ENCODE measurements at places on chromosomes 2 and 18. TPM values are rescaled to one million over a fixed set of nuclear protein-coding genes. Genes with fewer than 3 reads are reported as not detected.

TTN gene
- total RNA-seq = 3.8 TPM

DNA sequence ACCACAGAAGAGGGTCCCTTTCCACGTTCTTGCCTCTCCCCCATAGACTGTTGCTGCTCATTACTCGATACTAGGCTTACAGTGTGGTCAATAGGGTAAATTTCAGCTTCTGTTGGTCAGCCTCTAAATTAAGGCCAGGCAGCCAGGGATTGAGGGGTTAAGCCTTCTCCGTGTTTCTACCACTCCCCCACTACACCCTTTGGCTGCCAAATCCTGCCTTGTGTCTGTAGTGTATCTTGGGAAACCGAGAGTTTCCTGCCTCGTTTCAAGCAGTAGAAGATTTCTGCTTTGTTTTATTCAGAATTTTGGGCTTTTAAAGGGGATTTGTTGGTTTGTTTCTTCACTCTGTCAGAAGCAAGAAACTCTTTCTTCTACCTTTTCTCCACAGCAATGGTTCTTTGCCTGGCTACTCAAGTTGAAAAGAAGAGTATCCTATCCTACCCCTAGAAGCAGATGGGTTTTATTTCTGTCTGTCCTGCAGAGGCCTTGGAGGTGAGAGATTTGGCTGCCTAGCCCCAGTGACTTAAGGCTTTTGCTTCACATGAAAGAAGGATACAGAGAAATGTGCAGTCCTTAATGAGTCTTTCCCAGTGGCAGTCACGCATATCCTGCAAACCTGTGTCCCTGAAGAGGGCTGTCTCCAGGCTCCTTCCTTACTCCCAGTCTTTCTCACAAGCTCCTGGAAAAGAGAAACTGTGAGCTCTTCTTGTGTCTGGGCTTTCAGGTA, 261.5 kb upstream of the TANK start:
- DNase-seq = no peak
- H3K4me3 ChIP-seq = no peak overlapping the region
- peaks cover 5% of the 10 kb centered on the region for H3K4me1 ChIP-seq
- no peaks in the 10 kb centered on the region for H3K36me3 ChIP-seq
- no peaks in the 10 kb centered on the region for H3K27me3 ChIP-seq

GRCh38 chr18:79558933-79559416, 120.6 kb upstream of the CTDP1 start:
- H3K4me3 ChIP-seq = no peak overlapping the region
- no peaks in the 10 kb centered on the region for H3K4me1 ChIP-seq
- H3K36me3 ChIP-seq = no peaks in the 10 kb centered on the region
- no peak for DNase-seq
- H3K27ac ChIP-seq = no peak overlapping the region

DNA sequence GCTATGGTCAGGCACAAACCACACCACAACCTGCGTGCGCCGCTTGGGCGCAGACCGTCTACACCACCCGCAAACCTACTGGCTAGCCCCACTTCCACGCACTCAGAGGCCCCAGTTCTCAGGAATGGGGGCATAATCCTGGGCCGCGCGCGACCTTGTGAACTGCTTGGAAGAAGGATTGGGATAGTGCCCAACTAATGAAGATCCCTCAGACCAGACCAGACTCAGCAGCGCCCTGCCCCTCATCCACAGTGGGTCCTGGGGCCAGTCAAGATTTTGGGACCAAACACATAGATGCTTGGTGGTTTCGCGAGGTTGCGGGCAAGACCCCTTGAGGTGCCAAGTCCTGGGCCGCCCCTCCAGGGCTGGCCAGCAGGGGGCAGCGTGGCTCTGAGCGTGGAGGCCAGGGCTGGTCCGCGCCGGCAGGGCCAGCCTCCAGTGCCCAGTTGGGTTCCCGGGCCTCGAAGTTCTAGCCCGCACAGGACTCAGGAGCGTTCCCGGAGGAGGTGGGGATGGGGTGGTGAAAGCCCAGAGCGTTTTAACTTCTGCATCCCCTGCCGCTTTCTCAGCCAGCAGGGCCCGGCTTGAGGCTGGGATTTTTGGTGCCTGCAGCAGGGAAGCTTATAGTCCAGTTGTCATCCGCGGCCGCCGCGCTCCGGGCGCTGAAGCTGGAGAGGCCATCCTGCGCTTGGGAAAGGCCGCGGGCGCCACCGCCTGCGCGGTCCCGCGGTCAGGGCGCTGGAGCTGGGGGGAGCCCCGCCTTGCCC, 8.3 kb downstream of the OSR1 start:
- peaks cover 13% of the 10 kb centered on the region for H3K4me1 ChIP-seq
- H3K4me3 ChIP-seq = no peak overlapping the region
- no peak overlapping the region for H3K27ac ChIP-seq
- peaks cover 35% of the 10 kb centered on the region for H3K27me3 ChIP-seq
- no peaks in the 10 kb centered on the region for H3K36me3 ChIP-seq

BCL11A gene
- 9.6 TPM for total RNA-seq

DNA sequence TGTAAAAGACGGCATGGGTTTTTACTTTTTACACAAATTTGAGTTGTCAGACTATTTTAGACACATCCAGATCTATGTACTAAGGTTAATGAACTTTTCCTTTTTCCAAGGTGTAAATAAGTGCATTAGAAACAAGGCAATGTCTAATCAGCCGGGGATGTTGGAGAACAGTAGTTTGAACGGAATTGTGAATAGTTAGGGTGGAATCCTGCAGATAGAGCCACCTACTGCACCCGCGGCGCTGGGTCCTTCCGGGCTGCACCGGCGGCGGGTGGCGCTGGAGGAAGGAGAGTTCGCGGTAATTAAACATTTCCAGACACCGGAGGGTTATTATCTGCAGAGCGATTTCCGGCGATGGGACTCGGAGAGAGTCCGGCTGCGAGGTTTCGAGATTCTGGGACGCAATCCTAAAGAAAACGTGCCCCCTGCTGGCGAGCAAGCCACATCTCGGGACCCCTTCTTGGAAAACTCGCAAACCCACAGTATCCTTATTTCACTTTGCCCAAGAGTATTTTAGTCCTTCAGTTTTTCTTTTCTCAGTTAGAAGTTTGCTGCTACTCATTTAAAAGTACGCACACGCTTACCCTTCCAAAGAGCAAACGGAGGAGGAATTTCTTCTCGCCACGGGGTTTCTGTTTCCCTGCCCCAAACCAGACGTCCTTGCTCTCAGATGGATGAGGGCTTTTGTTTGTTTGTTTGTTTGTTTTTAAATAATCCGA, 4.5 kb upstream of the OSR1 start:
- no peaks in the 10 kb centered on the region for H3K36me3 ChIP-seq
- H3K4me3 ChIP-seq = peak overlapping the region; percentile 86
- peaks cover 21% of the 10 kb centered on the region for H3K4me1 ChIP-seq
- H3K27me3 ChIP-seq = peaks cover 21% of the 10 kb centered on the region
- DNase-seq = peak; percentile 80
- no peak overlapping the region for H3K27ac ChIP-seq

DNA sequence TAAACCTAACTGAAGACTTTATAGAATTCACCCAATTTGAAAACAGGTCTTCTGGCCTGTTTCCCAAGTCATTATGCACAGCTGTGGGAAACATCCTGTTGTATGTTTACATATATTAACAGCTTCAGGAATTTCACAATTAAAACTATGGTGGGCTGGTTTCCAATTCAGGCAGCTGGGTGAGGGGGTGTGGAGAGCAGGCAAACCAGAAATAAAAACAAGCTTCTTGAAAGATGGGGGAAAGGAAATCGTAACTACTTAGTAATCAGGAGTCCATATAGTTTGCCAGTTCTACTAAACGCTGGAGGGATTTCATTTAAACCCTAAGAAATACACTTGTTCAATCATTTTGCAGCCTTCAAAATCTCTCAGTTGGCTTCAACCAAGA, 22.8 kb downstream of the ATP8B1 start:
- H3K27ac ChIP-seq = peak overlapping the region; percentile 93
- H3K4me3 ChIP-seq = no peak overlapping the region
- H3K4me1 ChIP-seq = peaks cover 66% of the 10 kb centered on the region
- H3K36me3 ChIP-seq = peaks cover 13% of the 10 kb centered on the region
- no peaks in the 10 kb centered on the region for H3K27me3 ChIP-seq

GRCh38 chr2:65390134-65390533, 42.3 kb downstream of the SPRED2 start:
- DNase-seq = no peak
- no peak overlapping the region for H3K4me3 ChIP-seq
- no peak overlapping the region for H3K27ac ChIP-seq
- H3K4me1 ChIP-seq = peaks cover 13% of the 10 kb centered on the region
- H3K36me3 ChIP-seq = no peaks in the 10 kb centered on the region
- peaks cover 5% of the 10 kb centered on the region for H3K27me3 ChIP-seq

GRCh38 chr2:170106102-170106840, 71.7 kb upstream of the MYO3B start:
- peaks cover 2% of the 10 kb centered on the region for H3K27me3 ChIP-seq
- no peak overlapping the region for H3K27ac ChIP-seq
- H3K4me3 ChIP-seq = no peak overlapping the region

GKN1 gene
- total RNA-seq = not detected

DNA sequence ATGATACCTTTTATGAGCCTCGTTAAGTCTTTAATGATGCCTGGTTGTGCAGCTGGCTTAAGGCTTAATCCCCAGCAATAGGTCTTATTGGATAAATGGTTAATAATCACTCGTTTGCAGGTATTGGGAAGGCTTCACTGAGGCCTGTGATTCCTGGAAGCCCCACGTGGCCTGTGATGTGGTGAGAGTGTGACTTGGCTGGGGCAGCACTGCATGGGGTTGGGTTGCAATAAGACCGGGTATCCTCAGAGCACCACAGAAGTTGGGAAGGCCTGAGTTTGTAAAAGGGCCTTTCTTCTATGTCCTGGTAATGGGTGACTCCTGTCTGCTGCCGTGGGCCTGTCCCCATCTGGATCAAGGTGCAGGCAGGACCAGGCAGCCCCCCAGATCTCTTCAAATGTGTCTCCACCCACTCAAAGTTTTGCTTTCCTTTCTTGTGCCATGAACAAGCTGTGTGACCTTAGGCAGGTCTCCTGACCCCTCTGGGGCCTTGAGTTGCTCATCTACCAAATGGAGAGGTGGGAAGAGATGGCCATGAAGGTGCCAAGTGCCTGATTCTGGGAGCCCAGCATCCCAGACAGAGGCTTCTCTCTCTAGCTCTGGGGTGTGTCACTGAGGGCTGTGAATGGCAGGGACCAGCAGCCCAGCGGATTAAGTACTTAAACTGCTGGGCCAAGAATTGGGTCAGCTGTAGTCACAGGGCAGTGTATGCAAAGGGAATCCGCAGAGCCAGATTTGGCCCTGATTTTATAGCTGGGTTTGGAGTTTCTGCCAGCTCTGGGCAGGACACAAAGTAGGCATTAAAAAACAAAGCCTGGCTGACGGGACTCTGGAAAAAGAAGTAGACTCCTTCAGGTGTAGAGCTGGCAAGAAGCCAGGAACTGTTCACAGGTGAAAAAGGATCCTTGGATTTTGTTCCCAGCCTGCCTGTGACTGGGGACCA, 24.4 kb downstream of the LBH start:
- H3K36me3 ChIP-seq = peaks cover 45% of the 10 kb centered on the region
- no peak for DNase-seq
- no peak overlapping the region for H3K4me3 ChIP-seq
- peaks cover 15% of the 10 kb centered on the region for H3K27me3 ChIP-seq
- no peak overlapping the region for H3K27ac ChIP-seq
- peaks cover 41% of the 10 kb centered on the region for H3K4me1 ChIP-seq

- H3K27me3 ChIP-seq = peaks cover 5% of the 10 kb centered on the region
- DNase-seq = no peak
- no peak overlapping the region for H3K27ac ChIP-seq
- H3K36me3 ChIP-seq = no peaks in the 10 kb centered on the region
- no peaks in the 10 kb centered on the region for H3K4me1 ChIP-seq
Observed at GRCh38 chr2:129765678-129766351, 213.7 kb upstream of the RAB6C start.

- peaks cover 3% of the 10 kb centered on the region for H3K4me1 ChIP-seq
- H3K4me3 ChIP-seq = no peak overlapping the region
- H3K27ac ChIP-seq = no peak overlapping the region
- DNase-seq = no peak
- peaks cover 2% of the 10 kb centered on the region for H3K27me3 ChIP-seq
Observed at GRCh38 chr2:238596571-238597551, 170.1 kb downstream of the ASB1 start.

IL37 gene
- total RNA-seq = not detected

- H3K36me3 ChIP-seq = no peaks in the 10 kb centered on the region
- H3K27me3 ChIP-seq = no peaks in the 10 kb centered on the region
- DNase-seq = no peak
- no peak overlapping the region for H3K4me3 ChIP-seq
Observed at GRCh38 chr2:25431604-25432003, 89.9 kb upstream of the DNMT3A start.

RNF144A gene
- total RNA-seq = 81.3 TPM

DNA sequence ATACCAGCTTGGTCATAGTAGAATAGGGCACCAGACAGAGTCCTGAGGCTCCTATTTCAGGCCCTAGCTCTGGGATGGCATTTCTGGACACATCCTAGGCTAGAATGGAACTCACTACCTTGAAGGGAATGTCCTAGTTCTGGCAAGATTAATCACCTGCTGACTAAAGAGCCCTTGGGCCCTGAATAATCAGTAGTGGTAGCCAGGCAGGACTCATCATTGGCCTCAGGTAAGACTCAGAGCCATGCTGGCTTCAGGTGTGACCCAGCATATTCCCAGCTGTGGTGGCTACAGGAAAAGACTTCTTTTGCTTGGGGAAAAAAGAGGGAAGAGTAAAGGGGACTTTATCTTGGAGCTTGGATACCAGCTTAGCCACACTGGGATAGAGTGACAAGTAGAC, 131.0 kb upstream of the SRD5A2 start:
- H3K36me3 ChIP-seq = no peaks in the 10 kb centered on the region
- no peaks in the 10 kb centered on the region for H3K27me3 ChIP-seq
- H3K27ac ChIP-seq = no peak overlapping the region
- no peak overlapping the region for H3K4me3 ChIP-seq
- no peak for DNase-seq

FTCDNL1 gene
- 1.0 TPM for total RNA-seq

LIMS1 gene
- 144 TPM for total RNA-seq

PCARE gene
- not detected for total RNA-seq

PAX8 gene
- 2.1 TPM for total RNA-seq

UGT1A6 gene
- not detected for total RNA-seq

KLHL41 gene
- total RNA-seq = 0.10 TPM

GRCh38 chr2:163259489-163259888, 420.9 kb upstream of the KCNH7 start:
- H3K27ac ChIP-seq = no peak overlapping the region
- DNase-seq = no peak
- H3K4me1 ChIP-seq = peaks cover 13% of the 10 kb centered on the region

CHST10 gene
- 20.6 TPM for total RNA-seq

DNA sequence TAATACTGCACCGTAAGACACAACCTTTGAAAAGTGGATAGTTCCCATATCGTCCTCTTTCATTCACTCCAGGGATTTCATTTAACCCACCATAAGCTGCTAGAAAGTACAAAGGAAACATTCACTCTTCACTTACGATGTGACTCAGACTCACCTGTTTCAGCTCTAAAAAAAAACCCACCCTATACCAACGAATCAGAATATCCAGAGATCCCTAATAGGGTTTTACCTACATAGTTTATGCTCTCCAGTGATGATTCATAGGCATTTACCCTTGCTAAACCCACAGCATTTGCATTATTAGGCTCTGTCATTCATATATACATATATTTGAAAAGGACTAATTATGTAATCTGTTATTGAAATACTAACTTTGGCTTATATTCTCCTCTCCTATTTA, 60.2 kb downstream of the PRPF40A start:
- DNase-seq = no peak
- peaks cover 34% of the 10 kb centered on the region for H3K36me3 ChIP-seq
- no peaks in the 10 kb centered on the region for H3K4me1 ChIP-seq
- H3K27ac ChIP-seq = no peak overlapping the region

GRCh38 chr2:237551071-237551574, 15.3 kb upstream of the PRLH start:
- H3K27ac ChIP-seq = no peak overlapping the region
- no peak for DNase-seq
- H3K4me3 ChIP-seq = no peak overlapping the region
- no peaks in the 10 kb centered on the region for H3K4me1 ChIP-seq
